ENCODE measurements at places on chromosomes 13 and 19. TPM values are rescaled to one million over a fixed set of nuclear protein-coding genes. Genes with fewer than 3 reads are reported as not detected.

DNA sequence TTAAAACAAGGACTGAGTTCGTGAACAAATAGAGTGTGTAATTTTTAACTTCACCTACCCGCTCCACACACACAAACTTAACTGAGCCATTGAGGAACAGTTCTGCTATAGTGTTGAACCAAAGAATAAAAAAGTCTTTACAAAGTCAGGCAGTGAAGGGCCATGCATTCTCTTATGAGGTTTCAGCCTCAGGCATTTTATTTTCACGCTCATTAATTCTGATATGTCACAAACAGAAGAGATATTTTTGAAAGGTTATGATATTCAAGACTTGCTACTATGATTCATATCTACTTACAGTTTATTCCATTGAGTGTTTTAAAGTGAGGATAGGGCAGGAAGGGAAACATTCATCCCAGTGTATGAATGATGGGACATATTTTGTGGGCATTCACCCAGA, 282.2 kb downstream of the SLITRK5 start:
- DNase-seq: no peak

ZNF791 gene
- polyA plus RNA-seq: 23.7 TPM

DNA sequence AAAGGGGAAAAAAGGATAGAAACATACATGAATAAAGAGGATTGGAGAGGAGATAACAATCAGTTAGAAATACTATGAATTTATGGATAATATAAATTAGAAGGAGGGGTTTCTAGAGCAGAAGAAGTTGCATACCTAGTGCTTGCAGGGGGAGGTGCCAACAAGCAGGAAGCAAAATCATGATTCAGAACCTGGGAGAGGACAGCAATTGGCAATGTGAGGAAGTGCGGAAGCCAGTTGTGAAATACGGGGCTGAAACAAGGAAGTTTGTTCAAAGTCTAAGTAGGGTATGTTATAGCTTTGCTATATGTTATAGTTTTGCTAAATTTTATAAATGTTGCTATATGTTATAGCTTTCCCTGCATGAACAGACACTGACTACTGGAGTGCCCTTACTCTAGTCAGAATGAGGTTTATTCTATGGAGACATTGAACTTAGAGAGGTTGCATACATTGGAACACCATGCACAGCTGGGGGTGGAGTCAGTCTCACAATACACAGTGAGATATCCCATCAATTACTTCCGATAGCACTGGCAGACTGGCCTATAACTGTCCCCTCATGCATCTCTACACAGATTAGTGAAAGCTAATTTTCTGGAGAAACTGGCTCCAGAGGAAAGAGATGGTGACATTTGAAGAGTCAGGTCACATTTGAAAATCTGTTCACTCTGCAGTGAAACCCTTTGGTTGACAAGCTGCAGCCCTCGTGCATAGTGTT, 92.1 kb downstream of the GPC6 start:
- DNase-seq: no peak

- no peak for DNase-seq
Observed at GRCh38 chr13:73286942-73287620, 228.3 kb downstream of the KLF5 start.

DNA sequence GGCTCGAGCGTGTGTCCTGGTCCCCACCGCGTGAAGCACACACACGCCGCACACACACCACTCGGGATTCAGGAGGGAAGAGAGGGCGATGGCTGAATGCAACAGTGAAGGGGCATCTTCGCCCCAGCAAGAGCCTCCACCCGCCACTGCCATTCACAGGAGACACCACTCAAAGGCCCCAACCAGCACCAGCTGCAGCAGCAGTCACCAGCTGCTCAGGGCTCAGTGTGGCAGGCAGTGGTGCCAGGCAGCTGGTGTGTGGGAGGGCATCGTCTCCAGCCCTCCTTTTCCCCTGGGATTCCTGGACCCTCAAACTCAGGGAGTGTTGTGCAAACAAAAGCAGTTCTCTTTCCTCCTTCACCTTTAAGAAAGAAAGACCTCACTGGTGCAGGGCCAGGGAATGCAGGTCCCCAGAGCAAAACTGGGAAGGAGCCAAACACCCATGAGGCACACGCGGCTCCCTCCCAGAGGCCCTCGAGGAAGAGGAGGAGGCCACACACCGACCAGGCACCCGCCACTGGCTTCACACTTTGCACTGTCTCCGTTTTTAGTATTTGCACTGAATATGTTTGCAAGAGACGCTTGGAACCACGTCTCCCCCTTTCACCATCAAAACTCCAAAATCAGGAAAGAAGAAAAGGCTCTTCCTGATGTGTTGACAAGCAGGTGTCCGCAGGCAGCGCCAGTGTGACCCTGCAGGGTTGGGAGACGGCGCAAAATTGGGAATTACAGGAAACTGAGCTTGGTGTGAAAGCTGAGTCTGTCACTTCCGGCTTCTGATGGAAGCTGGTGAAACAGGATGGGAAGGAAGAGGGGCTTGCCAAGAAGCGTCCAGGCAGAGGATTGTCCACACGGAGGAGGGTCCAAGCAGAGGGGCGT, 26.4 kb upstream of the F7 start:
- no peak for DNase-seq

GRCh38 chr13:51342706-51343105, 3.2 kb downstream of the SERPINE3 start:
- no peak for DNase-seq

DNA sequence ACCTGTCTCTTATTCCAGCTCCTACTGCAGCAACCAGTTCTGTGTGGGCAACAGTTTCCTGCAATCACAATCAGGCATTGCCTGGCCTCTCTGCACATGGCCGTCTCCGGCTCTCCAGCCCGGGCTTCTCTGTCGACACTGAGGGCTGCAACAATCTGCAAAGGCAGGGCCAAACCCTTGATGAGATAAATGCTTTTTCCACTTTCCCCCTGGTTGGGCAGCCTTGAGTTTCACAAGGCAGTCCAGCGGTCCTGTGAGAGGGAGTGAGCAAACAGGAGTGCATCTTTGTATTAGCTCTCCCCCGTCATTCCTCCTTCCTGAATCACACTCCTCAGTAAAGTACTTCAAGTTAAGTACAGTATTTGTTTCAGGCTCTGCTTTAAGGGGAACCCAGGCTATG, 40.7 kb upstream of the VWA8 start:
- peak; percentile 17 for DNase-seq

- DNase-seq: no peak
Observed at GRCh38 chr19:525029-525428, 6.5 kb upstream of the CDC34 start.

GRCh38 chr13:25415241-25415640, 43.5 kb downstream of the ATP8A2 start:
- DNase-seq: no peak

DNA sequence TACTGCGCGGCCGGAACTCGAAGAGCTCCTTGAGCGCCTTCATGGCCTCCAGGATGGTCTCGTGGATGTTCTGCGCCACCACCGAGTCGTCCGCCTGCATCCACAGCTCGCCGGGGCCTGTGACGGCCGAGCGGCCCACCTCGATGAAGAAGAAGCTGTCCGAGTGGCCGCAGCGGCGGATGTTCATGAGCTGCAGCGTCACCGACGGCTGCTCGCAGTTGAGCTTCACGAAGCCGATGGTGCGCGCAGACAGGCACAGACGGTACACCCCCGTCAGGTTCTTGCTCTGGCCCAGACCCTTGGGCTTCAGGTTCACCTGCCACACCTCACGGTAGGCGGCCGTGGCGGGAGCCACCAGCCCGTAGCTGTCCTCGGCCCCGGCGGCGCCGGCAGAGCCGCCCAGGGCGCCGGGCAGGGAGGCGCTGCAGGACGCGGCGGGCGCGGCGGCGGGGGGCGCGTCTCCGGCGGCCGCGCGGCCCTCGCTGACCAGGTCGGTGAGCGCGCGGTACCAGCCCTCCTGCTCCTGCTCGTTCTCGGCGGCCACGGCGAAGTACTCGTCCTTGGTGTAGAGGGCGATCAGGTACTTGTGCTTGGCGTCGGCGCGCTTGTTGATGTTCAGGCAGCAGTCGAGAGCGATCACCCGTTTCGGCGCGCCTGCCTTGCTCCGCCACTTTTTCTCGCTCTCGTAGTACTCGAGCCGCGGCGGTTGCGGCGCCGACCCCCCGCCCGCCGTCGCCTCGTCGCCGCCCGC, 1.1 kb downstream of the IRS2 start:
- peak; percentile 27 for DNase-seq

GRCh38 chr13:48679941-48680680, 26.4 kb downstream of the CYSLTR2 start:
- no peak for DNase-seq

ATCAY gene
- 0.15 TPM for polyA plus RNA-seq

- DNase-seq: no peak
Observed at GRCh38 chr13:99332456-99332855, 25.3 kb upstream of the GPR183 start.

- no peak for DNase-seq
Observed at GRCh38 chr13:34369931-34370330, 552.0 kb downstream of the RFC3 start.

DNA sequence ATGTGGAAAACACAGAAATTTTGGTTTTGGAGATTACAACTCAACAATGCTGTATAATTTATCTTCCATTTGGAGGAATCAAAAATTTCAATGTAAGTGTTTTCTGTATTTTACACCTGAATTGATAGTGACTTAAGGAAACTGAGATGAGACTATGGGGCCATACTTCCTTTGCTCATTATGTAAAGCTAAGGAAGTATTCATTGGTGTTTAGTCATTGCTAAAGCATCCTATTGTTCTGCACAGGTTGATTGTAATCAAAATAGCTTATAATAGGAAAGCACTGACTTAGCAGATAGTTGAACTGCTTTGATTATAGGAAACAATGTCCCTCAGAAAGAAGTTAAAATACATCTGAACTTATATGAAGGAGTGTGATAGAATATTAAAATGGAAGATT, 244.4 kb upstream of the SLITRK5 start:
- no peak for DNase-seq

DNA sequence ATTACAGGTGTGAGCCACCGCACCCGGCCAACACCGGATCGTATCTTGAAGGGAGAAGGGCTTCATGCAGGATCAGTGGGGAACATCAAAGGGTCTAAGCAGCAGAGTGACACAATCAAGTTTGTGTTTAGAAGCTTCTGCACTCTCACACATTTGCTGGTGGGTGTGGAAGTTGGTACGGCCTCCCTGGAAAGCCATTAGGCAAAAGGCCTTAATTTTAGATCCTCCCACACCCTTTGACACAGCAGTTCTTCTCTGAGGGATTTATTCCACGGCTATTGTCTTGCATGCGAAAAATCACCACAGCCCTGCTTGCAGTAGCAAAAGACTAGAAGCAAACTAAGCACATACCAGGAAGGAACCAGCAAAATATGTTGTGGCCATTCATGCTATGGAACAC, 18.3 kb upstream of the SLC1A5 start:
- DNase-seq: no peak

ZNF112 gene
- 12.4 TPM for polyA plus RNA-seq

- no peak for DNase-seq
Observed at GRCh38 chr19:10593820-10594637, 6.9 kb upstream of the AP1M2 start.

KLHL1 gene
- polyA plus RNA-seq: not detected

GRCh38 chr19:38841787-38842438, 7.9 kb downstream of the HNRNPL start:
- no peak for DNase-seq

DNA sequence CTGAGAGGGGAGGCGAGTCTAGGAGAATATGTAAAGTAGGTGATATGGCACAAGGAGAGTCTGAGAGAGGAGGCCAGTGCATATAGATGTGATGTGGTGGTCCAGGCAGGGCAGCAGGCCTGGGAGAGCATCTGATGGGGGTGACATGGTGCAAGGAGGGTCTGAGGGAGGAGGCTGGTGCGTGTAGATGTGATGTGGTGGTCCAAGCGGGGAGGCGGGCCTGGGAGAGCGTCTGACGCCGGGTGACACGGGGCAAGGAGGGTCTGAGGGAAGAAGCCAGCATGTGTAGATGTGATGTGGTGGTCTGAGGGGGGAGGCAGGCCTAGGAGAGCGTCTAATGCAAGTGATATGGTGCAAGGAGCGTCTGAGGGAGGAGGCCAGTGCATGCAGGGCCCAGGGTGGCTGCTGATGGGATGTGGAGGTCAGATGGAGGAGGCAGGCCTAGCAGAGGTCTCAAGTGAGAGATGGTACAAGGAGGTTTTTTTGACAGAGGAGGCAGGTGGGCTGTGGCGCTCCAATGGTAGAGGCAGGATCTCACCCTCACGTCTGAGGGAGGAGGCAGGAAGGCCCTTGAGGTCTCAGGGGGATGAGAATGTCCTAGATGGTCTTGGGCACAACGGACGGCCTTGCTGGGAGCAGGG, 16.2 kb downstream of the NFIC start:
- DNase-seq: no peak

GRCh38 chr19:14165990-14166830, 29.8 kb upstream of the ASF1B start:
- no peak for DNase-seq

DNA sequence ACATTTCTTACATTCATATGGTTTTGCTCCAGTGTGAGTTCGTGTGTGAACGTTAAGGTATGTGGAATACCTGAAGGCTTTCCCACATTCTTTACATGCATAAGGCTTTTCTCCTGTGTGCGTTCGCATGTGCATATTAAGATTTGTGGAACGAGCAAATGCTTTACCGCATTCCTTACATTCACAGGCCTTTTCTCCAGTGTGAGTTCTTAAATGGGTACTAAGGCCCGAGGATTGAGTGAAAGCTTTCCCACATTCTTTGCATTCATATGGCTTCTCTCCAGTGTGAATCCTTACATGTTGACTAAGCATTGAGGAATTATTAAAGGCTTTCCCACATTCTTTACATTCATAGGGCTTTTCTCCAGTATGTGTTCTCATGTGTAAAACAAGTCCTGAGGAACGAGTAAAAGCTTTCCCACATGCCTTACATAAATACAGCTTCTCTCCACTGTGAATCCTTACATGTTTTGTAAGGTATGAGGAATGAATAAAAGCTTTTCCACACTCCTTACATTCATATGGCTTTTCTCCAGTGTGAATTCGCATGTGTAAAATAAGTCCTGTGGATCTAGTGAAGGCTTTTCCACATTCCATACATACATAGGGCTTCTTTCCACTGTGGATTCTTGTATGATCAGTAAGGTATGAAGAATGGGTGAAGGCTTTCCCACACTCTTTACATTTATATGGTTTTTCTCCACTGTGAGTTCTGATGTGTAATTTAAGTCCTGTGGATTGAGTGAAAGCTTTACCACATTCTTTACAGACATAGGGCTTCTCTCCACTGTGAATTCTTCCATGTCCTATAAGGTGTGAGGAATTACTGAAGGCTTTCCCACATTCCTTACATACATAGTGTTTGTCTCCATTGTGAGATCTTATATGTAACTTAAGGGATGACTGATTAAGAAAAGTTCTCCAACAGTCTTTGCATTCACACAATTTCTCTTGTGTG, 10.7 kb downstream of the ZNF846 start:
- no peak for DNase-seq

- DNase-seq: no peak
Observed at GRCh38 chr13:36806102-36806501, 12.9 kb upstream of the RFXAP start.

All from right lung (tissue), 10 donors.